ENCODE measurements at places on chromosomes 7 and 10.

GRCh38 chr7:91276909-91277308 is 12.7 kb downstream of the FZD1 start:
- DNase-seq: no peak

DNA sequence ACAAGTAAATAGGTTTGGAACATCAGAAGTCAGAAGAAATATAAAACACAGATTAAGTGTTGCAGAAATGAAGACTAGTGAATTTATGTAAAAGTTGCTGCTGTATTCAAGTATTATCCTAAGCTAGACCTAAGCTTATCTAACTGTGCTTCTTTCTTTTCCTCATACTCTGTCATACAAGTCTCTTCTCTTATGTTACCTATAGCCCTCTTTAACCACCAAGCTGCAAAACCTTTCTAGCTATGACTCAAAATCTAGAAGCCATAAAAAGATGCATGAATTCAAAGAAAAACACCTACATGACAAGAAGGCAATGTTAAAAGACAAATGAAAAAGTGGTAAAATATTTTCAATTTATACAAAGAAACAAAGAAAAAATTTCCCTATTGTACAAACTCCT is 23.0 kb downstream of the DENND11 start:
- DNase-seq: no peak

- no peak for DNase-seq
These were observed at the start of gene TFPI2 for GRCh38 chr7:93890464-93891068. Gene TFPI2 (minus strand): TSS chr7:93890753. CDS start chr7:93890678, 75 bp downstream.

GRCh38 chr7:103944230-103944900 is 45.1 kb downstream of the RELN start:
- no peak for DNase-seq

GRCh38 chr7:123649964-123650363 is 5.7 kb upstream of the LMOD2 start:
- DNase-seq: no peak
